ENCODE measurements at places on chromosomes 5 and 9.

DNA sequence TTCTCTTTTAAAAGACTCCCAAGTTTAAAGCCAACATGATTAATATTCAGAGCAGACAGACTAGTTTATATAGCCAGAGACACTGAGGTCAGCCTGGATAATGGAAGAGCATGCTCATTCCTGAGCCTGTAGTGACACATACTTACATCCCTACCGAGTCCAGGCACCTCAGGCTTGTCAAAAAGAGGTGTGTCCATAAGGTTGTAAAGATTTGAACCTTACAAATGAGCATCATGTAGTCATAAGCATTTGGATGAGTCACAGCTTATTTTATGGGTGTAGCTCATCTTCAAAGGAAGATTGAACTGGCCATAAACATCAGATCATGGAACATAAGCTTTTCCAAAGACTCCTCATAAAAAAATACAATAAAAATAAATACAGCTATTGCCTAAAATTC lies 333.5 kb downstream of the EFNA5 start:
- DNase-seq = no peak

DNA sequence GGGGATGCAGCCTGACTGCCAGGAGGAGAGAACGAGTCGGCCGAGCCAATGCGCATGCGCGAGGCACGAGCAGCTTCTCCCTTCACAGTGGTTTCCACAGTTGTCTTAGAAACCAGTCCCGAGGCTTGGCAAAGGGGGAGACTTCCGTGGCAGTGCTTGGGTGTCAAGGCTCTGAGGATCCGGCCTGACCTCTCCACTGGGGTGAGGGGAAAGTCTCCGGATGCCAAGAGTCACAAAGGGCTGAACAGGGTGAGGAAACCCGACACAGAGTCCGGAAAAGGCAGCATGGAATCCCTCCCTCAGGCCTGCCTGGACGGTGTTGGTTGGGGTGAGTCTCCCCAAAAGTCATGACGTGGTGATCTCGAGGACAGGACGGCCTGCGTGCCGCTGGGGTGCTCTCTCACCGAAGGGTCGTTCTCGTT lies 475.5 kb downstream of the SPATA31A7 start:
- no peak for DNase-seq

DNA sequence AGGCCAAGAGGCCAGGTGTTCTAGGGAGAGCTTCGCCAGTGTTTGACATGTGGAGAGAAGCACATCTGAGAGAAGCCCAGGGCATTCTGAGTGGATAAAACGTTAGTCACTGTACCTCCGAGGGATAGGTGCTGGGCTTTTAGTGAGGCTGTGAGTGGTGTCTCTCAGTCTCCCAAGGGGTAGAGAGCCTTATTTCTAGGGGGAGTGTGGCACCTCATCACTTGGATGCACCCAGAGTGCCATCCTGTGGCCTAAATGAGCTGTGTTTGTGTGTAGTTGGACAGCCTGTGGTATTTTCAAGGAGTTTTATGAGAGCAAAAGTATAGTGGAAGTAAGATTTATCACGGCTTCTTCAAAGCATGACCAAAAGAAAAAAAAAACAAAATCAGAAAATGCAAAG lies 1046.9 kb upstream of the WWC1 start:
- peak; percentile 73 for DNase-seq

DNA sequence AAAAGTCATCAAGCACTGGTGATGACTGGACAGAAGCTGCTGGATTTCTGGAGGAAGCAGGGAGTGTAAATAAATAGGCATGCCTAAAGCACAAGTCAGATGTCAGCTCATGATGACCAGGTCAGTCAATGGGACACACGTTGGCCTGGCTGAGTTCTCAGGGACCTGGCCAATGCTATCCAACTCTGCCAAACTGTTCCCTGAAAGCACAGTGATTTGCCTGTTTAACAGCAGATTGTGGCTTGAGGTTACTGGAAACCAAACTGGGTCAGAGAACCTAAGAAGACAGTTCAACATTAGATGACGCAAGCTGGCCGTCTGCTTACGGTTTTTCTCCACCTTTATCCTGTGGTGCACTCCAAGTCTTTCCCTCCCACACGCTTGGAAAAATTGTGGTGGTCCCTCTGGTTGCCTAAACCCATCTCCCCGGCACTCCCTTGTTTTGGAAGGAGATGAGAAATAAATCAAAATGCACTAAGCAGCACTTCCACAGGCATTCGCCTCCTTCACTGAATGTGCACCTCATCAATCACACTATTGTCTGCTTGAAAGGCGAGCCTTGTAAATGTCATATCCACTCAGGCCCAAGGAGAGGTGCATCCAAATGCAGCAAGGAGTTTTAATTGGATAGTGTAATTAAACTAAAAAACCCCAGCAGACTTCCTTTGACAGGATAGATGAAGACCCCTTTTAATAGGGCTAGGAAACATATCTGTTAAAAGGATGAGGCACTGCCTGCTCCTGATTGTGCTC lies 199.4 kb downstream of the GAPVD1 start:
- DNase-seq = no peak

DNA sequence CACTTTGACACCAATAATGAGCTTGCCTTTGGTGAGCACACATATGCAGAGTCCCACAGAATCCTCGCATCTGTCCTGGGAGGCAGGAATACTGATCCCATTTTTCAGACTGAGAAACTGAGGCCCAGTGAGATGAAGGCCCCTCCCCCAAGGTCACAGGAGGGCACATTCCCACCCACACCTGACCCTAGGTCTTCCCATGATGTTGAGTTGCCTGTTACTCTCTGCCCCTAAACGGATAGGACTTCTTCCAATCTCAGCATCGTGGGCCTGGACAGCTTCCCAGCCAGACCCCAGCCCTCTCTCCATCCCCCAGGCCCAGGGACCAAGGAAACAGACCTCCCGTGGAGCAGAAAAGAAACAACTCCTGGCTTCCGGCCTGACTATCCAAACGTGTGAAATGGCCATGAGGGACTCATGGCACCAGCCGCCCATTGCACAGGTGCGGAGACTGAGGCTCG lies 877 bp downstream of the SH3GLB2 start:
- DNase-seq = no peak

DNA sequence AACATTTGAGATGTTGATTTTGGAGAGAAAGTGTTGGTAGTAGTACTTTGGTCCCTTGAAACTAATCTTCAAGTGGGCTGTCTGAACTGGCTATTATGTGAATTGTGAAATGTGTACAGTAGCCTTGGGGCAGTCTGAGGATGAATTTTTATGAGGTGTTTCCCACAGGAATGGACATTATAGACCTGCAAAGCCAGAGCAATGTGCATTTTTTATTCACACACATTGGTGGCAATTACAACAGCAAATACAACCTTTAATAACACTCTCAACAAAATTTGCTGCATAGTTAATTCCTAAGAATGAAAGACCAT lies 147.0 kb downstream of the PAM start:
- DNase-seq = no peak

Data from endodermal cell (in vitro differentiated cells).